Daoy (cell line): ENCODE measurements at places on chromosomes 2 and 18. TPM values are rescaled to one million over a fixed set of nuclear protein-coding genes. Genes with fewer than 3 reads are reported as not detected.

Gene SEC11C
- total RNA-seq, result 49.7 and 62.1 TPM in 2 replicates

Gene PROC
- total RNA-seq, result not detected in 2 replicates

Gene FBXO48
- 0.80 and 1.0 TPM in 2 replicates for total RNA-seq

Gene ATOH8
- total RNA-seq, result 10.0 and 17.7 TPM in 2 replicates

Gene SLC23A3
- 0.63 and 0.86 TPM in 2 replicates for total RNA-seq

Gene PJVK
- 2.1 TPM in 1 of 2 replicates, not detected in the other for total RNA-seq

Gene GALNT5
- under 0.01 and 0.03 TPM in 2 replicates for total RNA-seq

Gene GPR55
- not detected in 2 replicates for total RNA-seq

Gene CTNNA2
- total RNA-seq, result not detected in 2 replicates

Gene OSR1
- total RNA-seq, result 0.06 TPM in 1 of 2 replicates, not detected in the other

Gene DOK1
- total RNA-seq, result 19.8 and 20.6 TPM in 2 replicates

Gene SERPINB4
- total RNA-seq, result not detected in 2 replicates

Gene PSMD1
- 180 and 196 TPM in 2 replicates for total RNA-seq

Gene SEMA4F
- 3.4 and 4.2 TPM in 2 replicates for total RNA-seq

Gene VIT
- total RNA-seq, result not detected in 2 replicates

Gene MAP4K4
- total RNA-seq, result 56.9 and 78.3 TPM in 2 replicates

Gene ACMSD
- not detected in 2 replicates for total RNA-seq

Gene ALPI
- not detected in 2 replicates for total RNA-seq

Gene RFX8
- 0.69 and 4.6 TPM in 2 replicates for total RNA-seq

Gene FRZB
- total RNA-seq, result not detected in 2 replicates

Gene WNT6
- total RNA-seq, result 0.23 TPM in 1 of 2 replicates, not detected in the other
